ENCODE measurements at places on chromosomes 2 and 18.

GRCh38 chr2:238784671-238785527, 63.0 kb upstream of the TWIST2 start:
- peak; percentile 41 for DNase-seq

DNA sequence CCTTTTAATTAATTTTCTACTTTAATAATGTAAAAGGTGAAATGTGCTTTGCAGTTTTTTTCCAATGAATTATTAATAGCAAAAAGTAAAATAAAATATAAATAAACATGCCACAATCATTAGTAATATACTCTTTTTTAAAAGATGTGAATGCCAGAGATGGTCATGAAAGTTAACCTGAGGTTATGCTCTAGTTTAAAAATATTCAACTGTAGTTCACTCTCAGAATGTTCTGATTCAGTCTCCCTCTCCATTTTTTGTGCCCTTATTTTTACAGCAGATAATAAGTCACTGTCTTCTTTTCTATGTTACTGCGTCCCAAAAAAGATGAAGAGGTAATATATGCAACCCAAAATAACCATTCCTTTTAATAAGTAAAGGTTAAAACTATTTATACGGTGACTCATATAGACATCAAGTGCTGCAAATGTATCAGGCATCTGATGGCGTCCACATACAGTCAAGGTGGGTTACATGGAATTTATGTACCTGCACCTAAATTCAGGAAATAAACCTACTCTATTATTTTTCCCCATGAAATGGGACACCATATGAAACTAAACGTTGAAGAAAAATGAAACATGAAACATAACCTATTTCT, 153.6 kb upstream of the ZNF804A start:
- no peak for DNase-seq

DNA sequence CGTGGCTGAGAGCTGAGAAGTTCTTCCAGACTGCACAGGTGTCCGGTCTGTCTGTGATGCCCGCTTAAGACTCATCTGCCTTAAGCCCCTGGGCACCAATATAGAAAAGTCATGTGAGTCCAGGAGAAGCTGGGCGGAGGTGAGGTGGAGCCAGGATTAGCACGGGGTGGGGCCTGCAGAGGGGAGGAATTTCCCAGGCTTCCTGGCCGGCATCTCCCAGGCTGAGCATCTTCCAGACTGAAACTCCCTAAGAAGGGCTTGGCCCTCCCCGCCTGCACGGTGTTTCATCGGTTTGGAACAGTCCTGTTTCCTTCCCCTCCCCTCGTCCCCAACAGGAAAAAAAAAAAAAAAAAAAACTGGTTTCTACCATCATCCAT, 270.3 kb downstream of the ATAD2B start:
- DNase-seq: no peak

GRCh38 chr2:62334009-62334408, 138.1 kb downstream of the B3GNT2 start:
- no peak for DNase-seq

GRCh38 chr2:110854355-110855081, 122.1 kb downstream of the ACOXL start:
- no peak for DNase-seq

GRCh38 chr2:68643874-68644485, 601 bp downstream of the PROKR1 start:
- no peak for DNase-seq
